ENCODE measurements at places on chromosomes 6 and 20.
A peak's percentile ranks its signal among the peaks of the same experiment; 100 is the strongest.

DNA sequence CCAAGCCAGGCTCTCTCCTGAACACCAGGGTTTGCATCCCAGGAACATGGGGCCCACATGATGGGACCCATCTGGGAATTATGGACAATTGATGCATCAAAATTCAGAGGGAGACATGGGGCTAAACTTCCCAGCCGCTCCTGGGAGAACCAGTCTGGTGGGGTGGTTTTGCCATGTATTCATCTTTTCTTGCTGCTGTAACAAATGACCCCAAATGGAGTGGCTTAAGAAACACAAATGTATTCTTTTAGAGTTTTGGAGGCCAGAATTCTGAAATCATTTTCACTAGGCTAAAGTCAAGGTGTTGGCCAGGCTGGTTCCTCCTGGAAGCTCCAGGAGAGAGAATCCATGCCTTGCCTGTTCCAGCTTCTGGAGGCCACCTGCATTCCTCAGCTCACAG is 6.5 kb downstream of the SLC13A3 start:
- no peak for DNase-seq

- no peak for DNase-seq
These were observed 1.7 kb downstream of the CDC25B start for GRCh38 chr20:3797592-3798372.

DNA sequence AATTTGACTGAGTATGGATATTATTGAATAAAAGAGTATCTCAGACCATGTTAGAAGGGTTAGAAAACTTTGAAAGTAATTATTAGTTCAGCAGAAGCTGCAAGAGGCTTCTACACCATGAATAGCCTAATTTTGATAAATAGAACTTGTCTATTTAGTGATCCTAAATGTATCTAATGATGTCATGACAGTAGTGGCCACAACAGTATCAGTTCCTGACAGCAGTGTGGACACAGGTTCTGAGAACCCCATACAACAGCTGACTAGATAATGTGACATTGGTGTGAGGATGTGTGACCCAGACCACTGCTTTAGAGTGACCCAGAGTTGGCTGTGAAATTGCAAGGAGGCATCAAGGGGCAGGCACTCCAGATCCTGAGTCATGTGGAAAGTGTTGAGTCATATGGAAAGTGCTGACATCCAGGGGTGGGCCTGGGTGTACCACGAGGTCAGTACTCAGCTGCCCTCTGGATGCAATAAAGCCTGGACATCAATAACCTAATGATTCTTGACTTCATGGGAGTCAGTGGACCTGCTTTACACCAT is 754.7 kb downstream of the DHX35 start:
- no peak for DNase-seq

- no peak for DNase-seq
These were observed 152.3 kb upstream of the SCGN start for GRCh38 chr6:25499615-25500235.

DNA sequence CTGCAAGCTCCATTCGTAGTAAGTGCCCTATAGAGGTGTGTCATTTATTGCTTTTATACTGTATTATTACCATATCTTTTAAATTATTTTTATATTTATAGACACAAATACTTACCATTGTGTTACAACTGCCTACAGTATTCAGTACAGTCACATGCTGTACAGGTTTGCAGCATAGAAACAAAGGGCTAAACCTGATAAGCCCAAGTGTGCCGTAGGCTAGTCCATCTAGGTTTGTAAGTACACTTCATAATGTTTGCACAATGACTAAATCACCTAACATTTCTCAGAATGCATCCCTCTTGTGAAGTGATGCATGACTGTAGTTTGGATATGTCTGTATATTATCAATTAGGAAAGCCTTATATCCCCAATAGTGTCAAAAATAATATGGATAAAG is 122.8 kb downstream of the CLVS2 start:
- DNase-seq, result no peak

- DNase-seq, result no peak
These were observed 39.0 kb downstream of the CHMP4B start for GRCh38 chr20:33850159-33850558.

DNA sequence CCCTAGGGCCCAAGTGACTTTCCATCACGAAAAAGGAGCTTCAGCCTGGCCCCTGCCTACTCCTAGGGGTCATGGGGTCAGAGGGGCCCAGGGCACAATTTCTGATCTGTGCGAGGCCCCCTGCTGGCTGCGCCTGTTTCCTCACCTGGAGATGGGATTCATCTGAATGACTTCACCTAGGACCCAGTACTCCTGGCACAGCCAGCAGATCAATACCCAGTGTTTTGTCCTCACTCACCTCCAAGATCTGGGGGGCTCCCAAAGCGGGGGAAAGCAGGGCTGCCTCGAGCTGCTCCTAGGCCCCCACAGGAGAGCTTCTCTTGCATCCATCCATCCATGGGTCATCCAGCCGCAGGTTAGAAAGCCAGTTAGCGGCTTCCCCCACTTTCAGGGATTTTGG is 33.8 kb downstream of the CD40 start:
- no peak for DNase-seq

DNA sequence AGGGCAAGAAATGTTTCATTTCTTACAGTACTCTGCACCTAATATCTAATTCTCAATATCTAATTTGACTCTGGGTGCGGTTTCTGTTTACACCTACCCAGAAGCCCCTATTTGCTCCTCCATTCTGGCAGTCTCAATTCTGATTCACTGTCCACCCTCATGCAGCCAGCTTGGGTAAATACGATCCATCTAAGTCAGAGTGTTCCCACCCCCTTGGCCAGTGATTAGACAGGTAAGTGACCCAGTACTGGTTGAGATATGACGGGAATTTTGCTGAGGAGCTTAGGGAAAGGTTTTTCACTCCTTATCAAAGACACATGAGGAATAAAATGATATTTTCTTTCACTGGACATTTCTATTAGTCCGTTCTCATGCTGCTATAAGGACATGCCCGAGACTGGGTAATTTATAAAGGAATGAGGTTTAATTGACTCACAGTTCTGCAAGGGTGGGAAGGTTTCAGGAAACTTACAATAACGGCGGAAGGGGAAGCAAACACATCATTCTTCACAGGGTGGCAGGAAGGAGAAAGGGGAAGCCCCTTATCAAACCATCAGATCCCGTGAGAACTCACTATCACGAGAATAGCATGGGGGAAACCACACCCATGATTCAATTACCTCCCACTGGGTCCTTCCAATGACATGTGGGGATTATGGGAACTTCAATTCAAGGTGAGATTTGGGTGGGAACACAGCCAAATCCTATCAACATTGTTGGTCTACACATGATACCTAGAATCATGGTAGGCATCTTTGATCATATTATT is 29.4 kb downstream of the GLO1 start:
- DNase-seq, result no peak

- no peak for DNase-seq
These were observed 30.4 kb upstream of the PNRC1 start for GRCh38 chr6:89050155-89050554.

DNA sequence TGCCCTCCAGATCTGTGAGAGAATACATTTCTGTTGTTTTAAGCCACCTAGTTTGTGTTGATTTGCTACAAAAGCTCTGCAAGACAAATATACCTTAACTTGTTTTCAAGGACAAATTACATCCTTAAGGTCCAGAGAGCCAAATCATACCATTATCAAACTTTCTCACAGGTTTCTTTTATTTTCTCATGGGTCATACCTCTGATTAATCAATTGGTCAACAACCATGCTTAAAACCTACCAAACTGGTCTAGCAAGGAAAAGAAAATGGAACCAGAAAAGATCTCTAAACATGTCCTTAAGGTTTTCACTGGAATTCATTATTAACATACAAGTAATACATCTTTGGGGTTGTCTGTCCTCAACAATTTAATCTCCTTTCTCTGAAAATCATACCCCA is 535.0 kb downstream of the CD83 start:
- no peak for DNase-seq

- no peak for DNase-seq
These were observed 217.4 kb upstream of the HSF2 start for GRCh38 chr6:122182061-122182460.

- no peak for DNase-seq
These were observed 13.3 kb downstream of the PREP start for GRCh38 chr6:105389543-105389942.

- no peak for DNase-seq
These were observed 200.5 kb upstream of the CDYL start for GRCh38 chr6:4575714-4576113.

DNA sequence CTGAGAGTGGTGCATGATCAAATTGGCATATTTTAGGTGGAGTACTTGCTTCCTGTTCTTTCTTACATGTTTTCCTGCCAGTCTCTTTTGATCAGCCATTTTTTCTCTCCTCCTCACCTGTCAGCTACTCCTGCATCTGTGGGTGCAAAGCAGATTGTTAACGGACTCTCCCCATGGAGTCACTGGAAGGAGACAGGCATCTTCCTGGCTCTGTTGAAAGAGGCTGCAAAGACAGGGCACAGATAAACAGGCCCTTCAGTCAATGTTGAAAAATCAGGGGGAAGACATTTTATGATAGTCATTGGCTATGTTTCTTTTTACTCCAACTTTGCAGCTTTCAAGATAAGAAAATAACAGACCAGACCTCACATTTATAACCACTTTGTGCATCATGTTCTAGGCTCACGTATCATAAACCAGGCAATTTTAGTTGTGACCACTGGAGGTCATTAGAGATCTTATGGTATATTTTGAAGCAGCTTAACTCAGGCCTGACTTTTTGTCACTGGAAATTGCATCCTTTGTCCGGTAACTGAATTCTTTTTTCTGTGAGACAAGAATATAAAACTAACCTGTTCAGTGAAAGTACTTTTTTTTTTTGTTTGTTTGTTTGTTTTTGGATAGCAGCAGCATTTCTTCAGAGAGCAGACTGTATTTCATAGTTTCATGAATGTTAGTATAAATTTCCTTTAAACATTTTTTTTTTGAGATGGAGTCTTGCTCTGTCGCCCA is 20.1 kb downstream of the ECT2L start:
- no peak for DNase-seq

DNA sequence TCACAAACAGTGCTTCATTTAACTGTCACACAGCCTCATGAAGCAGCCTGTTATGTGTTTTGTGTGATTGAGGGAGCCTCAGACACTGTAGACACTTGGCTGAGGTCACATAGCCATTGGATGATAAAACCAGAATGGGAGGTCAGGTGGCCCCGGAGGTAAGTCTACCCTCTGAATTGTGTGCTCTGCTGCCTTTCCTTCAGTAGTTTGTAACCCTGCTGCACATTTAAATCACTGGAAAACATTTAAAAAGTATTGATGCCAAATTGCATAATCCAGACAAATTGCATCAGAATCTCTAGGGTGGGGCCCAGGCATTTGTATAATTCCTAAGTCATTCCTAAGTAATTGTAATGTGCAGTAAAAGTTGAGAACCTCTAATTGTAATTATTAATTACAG is 85.2 kb upstream of the ECI2 start:
- DNase-seq, result no peak

DNA sequence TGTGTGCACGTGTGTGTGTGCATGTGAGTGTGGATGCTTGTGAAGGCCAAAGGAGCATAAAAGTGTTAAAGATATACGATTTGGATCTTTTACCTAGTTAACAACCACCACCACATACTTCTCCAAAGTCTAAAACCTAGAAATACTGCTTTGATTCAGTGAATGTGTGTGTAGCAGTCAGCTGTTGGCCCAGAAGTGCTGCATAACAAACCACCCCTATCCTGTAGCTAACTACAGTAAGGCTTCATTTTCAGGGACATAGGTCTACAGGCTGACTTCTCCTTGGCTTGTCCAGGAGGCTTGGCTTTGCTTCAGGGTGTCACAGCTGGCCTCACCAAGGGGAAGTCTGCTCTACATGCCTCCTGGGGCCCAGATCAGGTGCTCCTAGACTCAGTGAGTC is 2.4 kb upstream of the CST8 start:
- no peak for DNase-seq

DNA sequence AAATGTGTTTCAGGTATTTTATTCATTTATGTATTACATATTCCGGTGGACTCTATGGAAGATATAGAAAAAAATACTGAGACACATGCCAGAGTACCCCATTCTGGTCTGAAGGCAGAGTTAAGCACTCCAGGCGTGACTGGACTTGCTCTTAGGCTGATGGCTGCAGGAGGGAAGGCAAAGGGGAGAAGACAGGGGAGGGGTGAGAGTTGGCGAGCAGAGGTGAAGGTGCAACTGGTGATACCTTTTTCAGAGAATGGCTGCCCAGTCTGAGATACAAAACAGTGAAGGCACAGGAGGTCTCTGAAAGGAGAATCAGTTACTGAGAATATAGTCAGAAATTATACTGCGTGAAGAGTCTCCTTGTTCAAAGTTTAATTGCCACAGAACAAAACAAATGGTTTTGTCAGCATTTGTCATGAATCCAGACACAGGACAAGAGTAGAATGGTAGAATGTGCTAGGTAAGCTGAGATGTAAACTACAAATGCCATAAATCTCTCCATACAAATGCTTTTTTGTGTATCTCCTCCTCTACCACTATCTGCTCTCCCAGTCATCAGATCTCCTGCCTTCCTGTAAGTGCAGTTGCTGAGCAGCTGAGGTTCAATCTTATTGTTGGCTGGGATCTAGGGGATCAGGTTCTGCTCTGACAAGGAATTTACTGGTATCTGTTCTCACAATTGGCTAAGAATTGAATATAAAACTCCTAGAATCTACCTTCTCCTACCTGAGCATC is 104.2 kb upstream of the DST start:
- DNase-seq, result no peak

- no peak for DNase-seq
These were observed 113.0 kb downstream of the EDN3 start for GRCh38 chr20:59413326-59413865.

GRCh38 chr6:142827991-142828390 is 117.0 kb downstream of the HIVEP2 start:
- no peak for DNase-seq

DNA sequence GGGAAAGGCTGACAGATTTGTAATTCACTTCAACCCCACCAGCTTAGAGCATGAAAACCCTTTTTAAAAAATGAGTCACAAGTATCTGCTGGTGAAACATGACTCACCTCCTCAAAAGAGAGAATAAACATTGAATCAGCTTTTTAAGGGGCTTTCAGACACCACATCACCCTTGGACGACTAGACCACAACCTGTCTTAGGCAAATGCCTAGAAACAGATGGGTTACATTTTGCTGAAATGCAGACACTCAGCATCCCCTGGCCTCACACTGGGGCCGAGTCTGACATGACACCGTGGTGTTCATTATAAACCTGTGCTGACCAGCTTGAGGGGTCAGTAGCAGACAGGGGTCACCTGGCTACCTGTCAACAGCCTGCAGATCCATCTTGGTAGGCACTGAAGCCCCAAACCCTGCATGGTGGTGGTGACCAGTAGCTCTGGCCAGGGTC is 175.3 kb upstream of the CST7 start:
- peak; percentile 3 for DNase-seq

- no peak for DNase-seq
These were observed 182.5 kb downstream of the GMPR start for GRCh38 chr6:16420715-16421461.

GRCh38 chr20:58236612-58237317 is 8.3 kb upstream of the ANKRD60 start:
- DNase-seq, result peak; percentile 85

GRCh38 chr20:32204205-32205109 is 3.1 kb downstream of the PLAGL2 start:
- DNase-seq, result no peak

Data from ecto neural progenitor cell (in vitro differentiated cells).